Astrocyte (in vitro differentiated cells and primary cell): ENCODE measurements at places on chromosomes 3 and 15.

GRCh38 chr3:106049821-106050220 lies 181.0 kb upstream of the CBLB start:
- DNase-seq, result peak; percentile 22

GRCh38 chr15:87416591-87417257 lies 839.8 kb downstream of the NTRK3 start:
- DNase-seq, result no peak

DNA sequence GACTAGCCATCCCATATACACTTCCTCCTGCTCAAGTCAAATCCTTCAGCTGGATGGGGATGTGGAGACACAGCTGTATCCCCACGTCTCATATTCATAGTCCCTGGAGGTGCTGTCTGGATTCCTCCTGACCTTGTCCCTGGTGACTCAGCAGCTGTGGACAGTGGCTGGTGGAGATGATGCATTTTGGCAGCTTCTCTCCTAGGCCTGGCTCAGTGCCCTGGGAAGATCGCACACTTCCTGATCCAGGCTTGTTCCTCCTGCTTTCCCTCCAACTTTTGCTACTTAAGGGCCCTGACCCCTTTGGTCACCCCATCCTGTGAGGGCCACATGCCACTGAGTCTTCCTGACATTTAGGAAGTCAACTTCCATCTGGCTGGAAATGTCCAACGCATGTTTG lies 44.4 kb downstream of the ADAMTSL3 start:
- DNase-seq, result no peak

DNA sequence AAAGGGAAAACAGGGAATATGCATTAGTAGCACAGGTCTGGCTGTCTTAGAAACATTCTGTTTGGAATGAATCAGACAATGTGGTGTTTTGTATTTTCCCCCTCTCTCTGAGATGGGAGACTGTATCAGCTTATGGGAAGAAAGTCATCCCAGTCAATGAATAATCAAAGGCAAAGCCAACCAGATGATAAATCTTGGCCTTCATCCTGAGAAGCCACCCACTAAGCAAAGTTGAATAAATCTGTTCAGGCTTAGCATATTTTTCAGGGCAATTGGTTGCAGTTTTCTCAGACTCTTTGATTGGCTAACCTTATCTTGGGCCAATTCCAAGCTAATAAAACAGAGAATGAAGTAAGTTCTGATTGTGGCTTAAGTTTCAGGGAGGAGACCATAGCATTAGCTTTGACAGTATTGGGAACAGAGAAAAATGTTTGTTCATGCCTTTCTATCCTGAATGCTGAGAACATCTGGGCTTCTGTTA lies 63.6 kb upstream of the ARL8B start:
- peak; percentile 94 for DNase-seq

- peak; percentile 14 for DNase-seq
Measured at GRCh38 chr3:142779591-142779990, 55.8 kb downstream of the TRPC1 start.

- no peak for DNase-seq
Measured at GRCh38 chr3:195098741-195099525, 172.0 kb downstream of the XXYLT1 start.

DNA sequence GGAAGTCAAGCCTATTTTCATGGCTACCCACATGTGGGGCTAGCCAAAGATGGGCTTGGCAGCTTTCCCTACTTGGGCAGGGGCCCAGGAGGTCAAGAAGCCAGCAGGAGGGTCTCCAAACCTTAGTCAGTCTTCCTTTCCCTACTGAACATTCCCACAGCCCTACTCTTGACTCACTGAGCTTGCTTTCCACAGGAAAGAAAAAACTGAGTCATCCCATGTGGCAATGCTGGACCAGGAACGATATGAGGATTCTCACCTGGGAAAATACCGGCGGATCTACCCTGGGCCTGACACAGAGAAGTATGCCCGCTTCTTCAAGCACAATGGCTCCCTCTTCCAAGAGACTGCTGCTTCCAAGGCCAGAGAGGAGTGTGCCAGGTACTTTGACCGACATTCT lies 3.7 kb upstream of the NGRN start:
- peak; percentile 42 for DNase-seq

GRCh38 chr15:100529556-100529955 lies 806 bp upstream of the CERS3 start:
- DNase-seq, result no peak

GRCh38 chr3:40073310-40074007 lies 236.0 kb upstream of the EIF1B start:
- DNase-seq, result no peak

DNA sequence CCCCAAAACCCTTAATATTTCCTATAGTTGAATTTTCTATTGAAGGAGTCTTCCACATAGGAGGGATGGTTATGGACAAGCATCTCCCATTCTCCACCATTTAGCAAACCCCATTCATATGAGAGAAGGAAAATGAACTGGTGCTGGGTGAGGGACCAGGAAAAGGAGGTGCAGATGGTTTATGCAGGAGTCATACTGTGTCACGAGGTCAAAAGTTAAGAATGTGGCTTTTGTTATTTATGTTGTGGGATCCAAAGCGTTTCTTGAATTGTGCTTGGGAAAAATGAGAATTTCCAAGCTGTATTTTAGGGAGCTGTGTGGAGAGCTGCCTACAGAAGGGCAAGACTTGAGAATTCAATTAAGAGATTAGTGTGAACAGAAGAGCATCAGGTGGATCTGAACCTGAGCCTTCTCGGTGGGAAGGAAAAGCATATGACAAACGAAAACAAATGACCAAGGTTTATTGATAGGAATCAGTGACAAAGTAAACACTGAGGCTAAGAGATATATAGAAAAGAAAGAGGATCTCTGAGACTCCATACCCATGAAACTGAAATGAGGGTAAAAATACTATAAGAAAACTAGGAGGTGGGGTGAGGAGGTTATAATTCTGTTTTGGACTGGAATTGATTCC lies 473.3 kb upstream of the NR2F2 start:
- peak; percentile 70 for DNase-seq

GRCh38 chr15:78923015-78923414 lies 21.8 kb downstream of the CTSH start:
- DNase-seq, result no peak

- no peak for DNase-seq
Measured at GRCh38 chr3:127990461-127990860, 61.8 kb upstream of the SEC61A1 start.

GRCh38 chr3:159620281-159620680 lies 368.4 kb upstream of the IL12A start:
- DNase-seq, result peak; percentile 30

DNA sequence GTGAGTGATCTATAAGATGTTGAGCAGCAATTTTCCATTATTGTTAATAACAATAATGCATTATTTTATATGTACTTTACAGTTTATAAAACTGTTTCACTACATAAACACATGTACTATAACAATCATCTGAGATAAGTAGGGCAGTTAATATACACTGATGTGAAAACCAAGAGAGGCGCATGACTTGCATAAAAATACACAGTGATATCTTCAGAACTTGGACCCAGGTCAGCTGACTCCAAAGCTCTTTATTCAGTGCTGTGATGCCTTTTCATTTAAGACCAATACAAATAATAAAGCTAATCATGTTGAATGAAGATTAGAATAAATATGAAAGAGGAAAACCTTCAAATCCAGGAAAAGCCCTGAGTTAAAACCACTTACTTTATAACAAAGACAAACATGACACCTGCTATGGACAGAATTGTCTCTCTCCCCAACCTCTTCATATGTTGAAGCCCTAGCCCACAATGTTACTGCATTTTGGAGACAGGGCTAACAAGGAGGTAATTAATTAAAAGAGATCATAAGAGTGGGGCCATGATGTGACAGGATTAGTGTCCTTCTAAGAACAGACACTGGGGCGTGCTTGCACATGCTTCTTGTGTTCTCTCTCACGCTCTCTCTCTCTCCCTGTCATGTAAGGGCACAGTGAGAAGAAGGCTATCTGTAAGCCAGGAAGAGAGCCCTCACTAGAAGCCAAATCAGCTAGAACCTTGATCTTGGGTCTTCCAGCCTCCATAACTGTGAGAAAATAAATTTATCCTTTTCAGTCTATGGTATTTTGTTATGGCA lies 55.8 kb upstream of the TSPAN3 start:
- DNase-seq, result no peak

GRCh38 chr15:40937762-40938535 lies 8.8 kb downstream of the DLL4 start:
- no peak for DNase-seq

DNA sequence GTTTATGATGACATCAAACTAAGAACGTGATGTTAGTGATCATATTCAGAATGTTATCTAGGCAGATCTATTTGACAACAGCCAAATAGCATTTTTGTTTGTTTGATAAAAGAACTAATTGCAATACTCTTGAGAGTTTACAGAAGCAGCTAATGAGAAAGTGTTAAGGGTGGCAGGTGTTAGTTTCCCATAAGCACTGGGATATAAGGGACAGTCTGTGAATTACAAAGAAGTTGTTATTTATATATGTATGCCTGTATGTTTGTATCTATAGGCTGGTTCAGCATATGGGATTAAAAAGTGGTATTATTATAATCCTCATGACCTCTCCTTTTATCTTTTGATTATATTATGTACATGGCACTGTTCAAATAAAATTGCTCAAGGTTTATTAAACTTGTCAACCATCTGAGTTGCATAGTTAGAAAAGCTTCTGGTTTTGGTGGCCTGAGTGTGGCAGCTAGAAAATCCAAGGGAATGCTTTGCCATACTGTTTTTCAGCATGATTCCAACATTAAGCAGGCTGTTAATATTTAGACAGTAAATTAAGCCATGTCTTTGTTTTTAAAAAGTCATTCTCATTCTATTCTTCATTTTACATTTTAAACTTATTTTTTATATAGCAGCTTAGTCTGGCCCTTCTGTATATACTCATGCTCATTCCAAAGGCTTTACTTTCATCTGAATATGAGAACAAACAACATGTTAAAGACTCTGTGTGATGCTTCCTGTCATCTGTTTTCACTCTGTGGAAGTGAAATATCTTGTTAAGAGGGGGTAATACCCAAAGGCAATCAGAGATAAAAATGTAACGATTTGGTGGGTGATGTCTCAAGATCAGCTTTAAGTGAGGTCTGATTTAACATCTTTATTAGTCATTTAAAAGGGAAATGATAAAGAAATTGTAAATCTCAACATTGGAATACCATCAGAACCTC lies 13.1 kb downstream of the ROBO2 start:
- DNase-seq, result no peak

GRCh38 chr15:97979140-97979520 lies 18.6 kb downstream of the ARRDC4 start:
- no peak for DNase-seq

DNA sequence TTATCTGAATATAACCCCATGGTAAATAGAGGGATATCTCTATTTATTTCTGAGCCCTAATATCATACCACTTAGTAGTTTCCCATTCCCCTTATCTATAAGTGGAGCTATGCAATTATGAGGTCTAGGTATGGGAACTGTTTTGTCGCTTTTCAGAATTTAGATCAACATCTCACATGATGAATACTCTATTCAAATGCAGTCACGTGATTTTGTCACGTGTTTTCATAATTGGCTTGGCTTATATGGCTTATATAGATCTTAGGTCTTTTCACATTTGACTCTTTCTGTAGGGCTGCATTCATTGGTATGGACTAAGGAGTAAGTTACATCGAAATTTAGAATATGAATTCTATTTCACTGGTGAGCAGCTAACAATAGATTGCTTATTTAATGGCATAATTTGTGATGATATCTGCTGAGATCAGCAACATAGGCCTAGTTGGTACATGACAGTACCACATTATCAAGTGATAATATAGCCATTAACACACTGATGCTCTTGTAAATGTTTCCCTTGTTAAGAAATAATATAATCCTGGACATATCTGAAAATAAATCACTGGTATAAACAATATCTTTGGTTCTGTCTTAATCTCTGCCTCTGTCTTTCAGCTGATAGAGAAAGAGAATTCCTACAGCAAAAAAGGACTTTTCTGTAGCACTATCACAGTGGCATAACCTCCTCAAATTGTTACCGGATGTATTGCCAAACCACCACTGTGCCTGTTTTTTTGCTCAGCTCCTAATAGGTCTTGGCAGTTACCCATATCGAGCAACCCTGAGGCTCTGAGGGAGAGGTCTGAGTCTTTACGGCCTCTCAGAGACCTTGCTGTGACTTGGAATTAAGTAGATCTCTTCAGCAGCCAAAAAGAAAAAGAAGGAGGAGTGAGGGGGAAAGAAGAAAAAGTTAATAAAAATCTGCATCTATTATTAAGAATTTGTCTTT lies 357.1 kb downstream of the ZPLD1 start:
- peak; percentile 35 for DNase-seq

GRCh38 chr3:3836845-3837244 lies 37.6 kb downstream of the LRRN1 start:
- DNase-seq, result no peak

DNA sequence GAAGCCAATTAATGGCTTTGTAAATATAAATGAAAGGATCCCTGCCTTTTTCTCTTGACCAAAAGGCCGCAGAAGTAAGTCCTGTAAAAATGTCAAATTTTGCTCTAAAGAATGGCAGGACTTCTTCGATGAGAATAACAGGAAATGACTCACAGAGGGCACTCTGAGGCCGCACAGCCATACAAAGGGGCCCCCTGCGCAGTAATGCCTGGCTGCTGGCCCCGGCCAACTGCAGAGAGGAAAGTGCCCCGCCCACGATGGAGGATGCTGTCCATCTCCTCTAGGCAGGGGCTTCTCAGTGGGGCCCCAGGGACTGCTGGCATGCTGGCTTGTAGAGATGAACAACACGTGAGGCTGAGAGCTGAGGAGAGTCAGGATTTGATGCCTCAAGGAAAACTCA lies 18.1 kb upstream of the SCN10A start:
- peak; percentile 74 for DNase-seq

DNA sequence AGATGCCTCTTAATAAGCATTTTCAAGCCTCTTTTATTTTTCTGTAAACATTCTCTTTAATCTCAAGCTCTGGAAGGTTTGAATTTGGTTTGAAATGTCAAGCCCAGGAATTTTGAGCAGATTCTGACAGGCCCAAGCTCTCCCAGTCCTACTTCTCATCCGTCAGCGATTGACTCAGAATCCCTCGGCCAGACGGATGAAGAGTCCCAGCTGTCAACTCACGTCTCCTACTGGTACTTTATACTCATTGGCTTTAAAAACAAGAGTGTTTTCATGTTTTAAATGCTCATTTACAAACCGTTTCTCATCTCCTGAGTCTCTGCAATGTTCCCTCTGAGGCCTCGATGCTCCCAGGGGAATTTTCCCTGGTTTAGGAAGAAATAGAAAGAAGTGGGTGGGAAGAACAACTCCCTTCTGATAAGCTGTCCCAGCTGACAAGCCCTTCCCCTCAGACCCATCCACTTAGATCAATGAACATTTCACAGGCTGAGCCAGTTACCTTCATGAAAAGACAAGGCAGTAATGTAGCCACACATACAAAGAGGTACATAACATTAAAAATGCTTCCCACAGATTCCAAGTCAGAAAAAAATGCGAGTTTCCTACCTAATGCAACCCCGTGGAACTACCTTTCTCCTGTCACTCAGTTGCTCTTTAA lies 478.2 kb upstream of the DPH6 start:
- DNase-seq, result no peak

DNA sequence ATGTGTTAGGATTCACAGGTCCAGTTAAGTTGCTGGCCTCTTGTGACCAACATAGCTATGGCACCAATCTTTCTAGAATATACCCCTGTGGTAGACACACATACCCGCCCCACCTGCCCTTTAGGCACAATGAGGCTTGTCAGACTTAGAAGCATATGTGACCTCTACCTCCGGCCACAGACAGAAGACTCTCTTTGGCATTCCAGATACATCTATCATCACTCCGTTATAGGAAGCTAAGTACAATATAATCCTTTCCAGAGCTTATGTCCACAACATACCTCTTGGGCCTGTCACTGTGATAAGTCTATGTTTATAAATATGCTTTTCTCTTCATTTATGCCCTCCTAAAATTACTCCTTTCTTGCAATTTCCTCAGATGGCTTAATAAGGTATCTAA lies 39.8 kb downstream of the CD47 start:
- DNase-seq, result peak; percentile 8

- no peak for DNase-seq
Measured at GRCh38 chr3:175988401-175988800, 1129.3 kb downstream of the NAALADL2 start.
